ENCODE measurements at places on chromosomes 5 and 9.

DNA sequence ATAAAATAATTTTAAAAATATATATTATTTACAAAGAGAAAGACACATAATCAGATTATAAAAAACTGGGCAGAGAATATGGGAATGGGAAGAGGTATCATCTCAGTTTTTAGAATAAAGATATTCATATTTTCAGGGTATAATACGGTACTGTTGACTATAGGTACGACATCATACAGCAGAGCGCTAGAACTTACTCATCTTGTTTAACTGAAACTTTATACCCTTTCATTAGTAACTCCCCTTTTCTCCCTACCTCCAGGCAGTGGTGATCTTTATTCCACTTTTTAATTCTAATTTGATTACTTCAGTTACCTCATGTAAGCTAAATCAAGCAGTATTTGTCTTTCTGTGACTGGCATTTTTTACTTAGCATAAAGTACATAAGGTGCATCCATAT is 742.1 kb downstream of the MTRR start:
- no peak for DNase-seq

DNA sequence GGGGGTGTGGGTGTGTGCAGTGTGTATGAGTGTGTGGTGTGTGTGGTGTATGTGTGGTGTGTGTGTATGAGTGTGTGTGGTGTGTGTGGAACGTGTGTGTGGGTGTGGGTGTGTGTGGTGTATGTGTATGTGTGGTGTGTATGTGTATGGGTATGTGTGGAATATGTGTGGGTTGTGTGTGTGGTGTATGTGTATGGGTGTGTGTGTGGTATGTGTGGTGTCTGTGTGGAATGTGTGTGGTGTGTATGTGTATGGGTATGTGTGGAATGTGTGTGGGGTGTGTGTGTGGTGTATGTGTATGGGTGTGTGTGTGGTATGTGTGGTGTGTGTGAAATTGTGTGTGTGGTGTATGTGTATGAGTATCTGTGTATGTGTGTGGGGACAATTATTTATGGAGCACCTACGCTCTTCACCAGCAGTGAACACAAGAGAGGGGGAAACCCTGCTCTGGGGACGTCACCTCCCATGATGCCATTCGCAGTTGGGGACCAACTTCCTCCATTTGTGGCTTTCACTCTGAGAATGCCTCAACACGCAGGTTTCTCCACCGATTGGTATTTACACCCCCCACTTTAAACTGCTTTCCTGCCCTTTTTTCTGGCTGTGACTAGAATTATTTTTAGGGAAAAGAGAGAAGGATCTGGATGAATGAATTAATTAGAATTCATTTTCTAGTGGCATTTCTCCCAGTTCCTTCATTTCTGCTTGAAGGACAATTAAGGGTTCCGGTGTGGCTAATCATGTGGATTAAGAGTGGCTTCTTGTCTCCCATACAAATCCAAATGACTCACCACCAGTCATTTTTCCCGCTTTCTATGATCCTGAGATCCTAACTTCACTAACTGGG is 238.1 kb downstream of the ROR2 start:
- DNase-seq = no peak

DNA sequence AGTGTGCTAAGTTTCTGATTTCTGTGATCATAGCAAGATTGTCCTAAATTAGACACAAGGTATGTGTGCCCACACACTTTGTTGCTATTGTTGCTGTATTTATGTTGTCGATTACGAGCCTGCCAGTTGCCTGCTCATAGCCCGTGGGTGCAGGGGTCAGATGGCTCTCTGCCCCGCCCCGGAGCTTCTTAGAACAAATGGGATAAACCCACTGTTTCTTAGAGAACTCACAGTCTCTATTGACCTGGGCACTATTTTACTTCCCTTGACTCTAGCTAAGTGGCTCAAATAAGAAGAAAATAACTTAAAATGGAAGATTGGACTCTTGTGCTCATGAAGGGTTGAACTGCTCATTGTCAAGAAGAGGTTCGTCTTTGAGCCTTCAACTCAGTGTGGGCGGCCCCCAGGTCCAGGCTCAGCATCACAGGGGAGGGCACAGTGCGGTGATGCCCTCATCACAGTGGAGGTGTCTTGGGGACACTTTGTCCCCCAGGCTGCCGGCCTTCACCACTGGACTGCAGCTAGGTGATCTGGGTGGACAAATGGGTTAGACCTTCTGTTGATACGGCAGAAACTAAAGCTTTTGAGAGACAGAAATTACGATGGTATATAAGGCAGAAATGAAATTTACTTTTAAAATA is 155.5 kb downstream of the TENT4A start:
- no peak for DNase-seq

DNA sequence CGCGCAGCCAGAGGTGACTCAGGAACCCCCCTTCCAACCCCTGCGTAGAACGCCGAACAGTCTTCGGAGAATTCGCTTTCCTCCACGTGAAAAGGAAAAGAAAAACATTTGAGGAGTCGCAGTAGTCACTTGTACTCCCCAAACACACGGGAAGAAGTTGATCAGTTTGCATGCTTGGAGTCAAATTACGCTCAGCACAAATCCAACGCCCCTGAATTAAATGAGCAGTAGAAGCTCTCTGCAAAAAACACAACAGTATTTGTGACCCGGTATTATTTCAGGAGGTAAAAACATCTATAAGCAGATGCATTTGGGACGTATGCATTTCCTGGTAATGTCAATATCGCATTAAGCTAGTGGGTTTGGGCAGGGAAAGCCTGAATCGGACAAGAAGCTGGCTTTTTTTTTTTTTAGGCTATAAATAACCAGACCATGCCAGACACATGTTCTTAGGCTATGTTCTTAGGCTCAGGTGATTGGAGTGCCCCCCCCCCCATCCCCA is 854 bp upstream of the ARL15 start:
- DNase-seq = no peak

GRCh38 chr5:79990205-79990597 is 861 bp downstream of the MTX3 start:
- no peak for DNase-seq

DNA sequence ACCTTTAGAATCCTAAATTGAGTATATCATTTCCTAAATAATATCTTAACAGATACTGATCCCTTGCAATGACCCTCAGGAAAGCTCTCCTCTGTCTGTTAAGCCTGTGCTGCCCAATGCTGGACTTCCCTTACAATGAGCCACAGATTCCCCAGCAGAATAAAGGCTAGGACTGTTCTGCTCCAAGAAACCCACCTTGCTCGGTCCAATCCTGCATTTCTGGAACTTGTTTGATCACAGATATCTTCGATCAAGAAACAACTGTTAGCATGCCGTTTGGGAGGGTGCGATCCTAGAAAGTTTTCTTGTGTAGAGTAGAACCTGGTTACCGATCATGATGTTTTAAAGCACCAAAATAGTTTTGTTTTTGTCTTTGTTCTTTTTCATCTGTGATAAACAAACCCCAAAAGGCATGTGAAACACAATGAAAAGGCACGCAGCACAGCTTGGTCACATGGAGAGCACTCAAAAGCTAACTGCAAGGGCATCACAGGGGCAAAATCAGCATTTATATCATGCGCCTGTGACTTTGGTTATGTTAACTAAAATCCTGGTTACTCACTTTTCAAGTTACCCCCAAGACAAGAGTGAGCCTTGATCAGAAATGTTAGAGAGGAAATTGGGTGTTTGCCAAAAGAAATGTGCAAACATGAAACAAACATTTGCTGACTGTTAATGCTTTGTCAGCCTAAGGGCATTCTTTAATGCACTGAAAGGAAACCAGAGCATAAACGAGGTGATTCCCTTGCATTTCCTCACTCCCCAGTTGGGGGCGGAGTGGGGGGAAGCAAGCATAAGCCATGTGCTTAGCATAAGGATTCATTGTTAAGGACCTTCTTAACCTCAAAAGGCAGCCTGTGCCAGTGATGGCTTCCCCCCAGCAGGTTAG is 61.9 kb upstream of the ADAMTS16 start:
- no peak for DNase-seq

DNA sequence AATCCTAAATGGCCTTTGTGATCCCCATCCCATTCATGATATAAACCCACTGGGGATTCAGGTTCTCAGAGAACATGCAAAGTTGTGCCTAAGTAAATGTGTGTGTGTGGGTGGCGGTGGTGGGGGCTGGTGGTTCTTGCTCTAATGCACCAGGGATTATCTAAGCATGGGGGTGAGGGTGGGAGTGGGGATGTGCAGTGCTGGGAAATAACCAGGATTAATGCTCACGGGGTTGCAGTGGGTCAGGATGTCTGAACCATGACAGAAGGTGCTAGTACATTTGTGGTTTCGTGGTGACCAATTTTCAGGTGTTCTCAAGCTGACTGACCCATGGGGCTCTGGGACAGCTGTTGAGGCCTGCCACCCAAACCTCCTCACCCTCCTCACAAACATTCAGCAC is 101.0 kb downstream of the ZNF608 start:
- DNase-seq = no peak

DNA sequence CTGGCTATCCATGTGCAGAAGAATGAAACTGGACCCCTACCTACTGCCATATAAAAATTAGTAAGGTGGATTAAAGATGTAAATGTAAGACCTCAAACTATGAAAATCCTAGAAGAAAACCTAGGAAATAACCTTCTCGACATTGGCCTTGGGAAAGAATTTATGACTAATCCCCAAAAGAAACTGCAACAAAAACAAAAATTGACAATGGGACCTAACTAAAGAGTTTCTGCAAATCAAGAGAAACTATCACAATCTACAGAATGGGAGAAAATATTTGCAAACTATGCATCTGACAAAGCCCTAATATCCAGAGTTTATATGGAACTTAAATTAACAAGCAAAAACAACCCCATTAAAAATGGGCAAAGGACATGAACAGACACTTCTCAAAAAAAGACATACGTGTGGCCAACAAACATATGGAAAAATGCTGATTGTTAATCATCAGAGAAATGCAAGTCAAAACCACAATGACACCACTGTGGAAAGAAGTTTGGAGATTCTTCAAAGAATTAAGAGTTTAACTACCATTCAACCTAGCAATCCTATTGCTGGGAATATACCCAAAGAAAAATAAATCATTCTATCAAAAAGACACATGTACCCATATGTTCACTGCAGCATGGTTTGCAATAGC is 98.5 kb downstream of the NR3C1 start:
- no peak for DNase-seq

- DNase-seq = no peak
Measured at GRCh38 chr9:136659861-136660784, 2.6 kb upstream of the EGFL7 start.

GRCh38 chr5:6905883-6906282 is 192.7 kb downstream of the TENT4A start:
- DNase-seq = no peak

Measured in eye (tissue), 1 donor.